Substantia nigra (tissue), 51 donors: ENCODE measurements at places on chromosomes 7 and 10.

GRCh38 chr10:43965033-43965917 lies 316.6 kb upstream of the ZNF32 start:
- DNase-seq, result no peak

GRCh38 chr10:5812283-5813090 lies 747 bp downstream of the GDI2 start:
- peak; percentile 46 for DNase-seq

GRCh38 chr10:104403636-104404035 lies 50.0 kb downstream of the CFAP58 start:
- no peak for DNase-seq

DNA sequence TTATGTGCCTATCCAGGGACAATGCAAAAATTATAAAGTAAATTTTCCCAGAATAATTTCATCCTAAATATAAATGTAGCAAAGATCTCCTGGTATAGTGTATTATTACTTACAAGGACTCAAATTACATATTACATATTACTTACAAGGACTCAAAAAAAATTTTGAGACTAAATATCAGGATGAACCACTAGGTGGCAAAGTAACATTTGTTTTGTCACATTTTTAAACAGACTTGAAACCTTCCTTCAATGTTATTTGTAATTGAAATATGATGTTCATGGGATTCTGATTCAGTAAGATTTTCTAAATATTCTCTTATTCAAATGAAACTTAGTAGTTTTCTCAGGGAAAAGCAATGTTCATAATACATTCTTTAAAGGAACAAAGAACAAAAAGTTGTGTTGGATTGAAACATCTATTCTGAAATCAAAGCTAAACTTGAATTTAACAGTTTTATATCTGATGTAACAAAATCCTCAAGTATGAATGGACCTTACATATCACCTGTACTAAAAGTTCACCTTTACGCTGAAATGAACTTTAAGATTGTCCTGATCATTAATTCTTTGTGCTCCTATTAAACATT lies 74.3 kb upstream of the GNAI1 start:
- no peak for DNase-seq

- DNase-seq, result no peak
Observed at GRCh38 chr10:84668186-84668763, 339.9 kb downstream of the CCSER2 start.

DNA sequence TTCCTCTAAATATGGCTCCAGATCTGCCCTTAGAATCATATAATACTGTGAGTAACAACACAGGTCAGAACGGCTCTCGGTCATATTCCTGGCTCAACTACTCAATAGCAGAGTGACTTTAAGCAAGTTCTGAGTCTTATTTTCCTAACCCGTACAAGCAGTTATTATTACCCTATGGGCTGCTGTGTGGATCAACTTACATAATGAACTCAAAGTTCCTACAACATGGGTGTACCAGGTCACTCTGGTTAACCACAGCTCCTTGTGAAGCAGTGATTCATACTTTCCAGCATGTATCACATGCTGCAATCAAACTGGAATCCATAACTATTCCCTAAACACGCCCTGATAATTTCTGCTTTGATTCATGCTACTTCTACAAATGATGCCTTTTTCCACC lies 107.3 kb downstream of the LRRN3 start:
- DNase-seq, result no peak

GRCh38 chr7:82289889-82290288 lies 153.7 kb downstream of the CACNA2D1 start:
- DNase-seq, result no peak
